Subcutaneous preadipocyte (primary cell): ENCODE measurements at places on chromosomes 5 and 9. TPM values are rescaled to one million over a fixed set of nuclear protein-coding genes. Genes with fewer than 3 reads are reported as not detected.

CCL28 gene
- 1.4 and 1.5 TPM in 2 replicates for total RNA-seq

CD180 gene
- total RNA-seq = not detected in 2 replicates

ADGRD2 gene
- total RNA-seq = not detected in 2 replicates

EFNA5 gene
- total RNA-seq = 6.2 and 11.1 TPM in 2 replicates
